ENCODE measurements at places on chromosomes 5 and 9.

DNA sequence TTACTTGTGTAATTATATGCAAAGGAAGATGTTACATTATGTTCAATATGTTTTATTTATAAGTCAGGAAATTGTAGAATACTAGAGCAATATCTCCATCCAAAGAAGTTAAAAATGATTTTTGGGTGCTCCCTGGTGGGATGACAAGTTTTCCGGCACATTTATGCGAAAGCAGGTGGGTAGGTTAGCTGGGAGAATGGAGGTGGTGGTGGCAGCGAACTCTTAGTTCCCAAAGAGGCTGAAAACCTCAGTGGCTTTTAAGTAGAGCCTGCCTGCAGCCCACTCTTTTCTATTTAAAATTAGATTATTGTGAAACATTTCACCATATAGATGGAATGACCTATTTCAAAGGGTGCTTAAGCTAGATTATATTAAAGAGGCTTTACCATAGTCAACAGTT lies 51.8 kb downstream of the ANKRD33B start:
- DNase-seq, result no peak

- DNase-seq, result no peak
Observed at GRCh38 chr5:122741681-122742080, 33.2 kb upstream of the SNX2 start.

GRCh38 chr5:170151097-170151831 lies 45.6 kb downstream of the FOXI1 start:
- no peak for DNase-seq

- DNase-seq, result no peak
Observed at GRCh38 chr5:54387659-54388232, 67.8 kb upstream of the HSPB3 start.

DNA sequence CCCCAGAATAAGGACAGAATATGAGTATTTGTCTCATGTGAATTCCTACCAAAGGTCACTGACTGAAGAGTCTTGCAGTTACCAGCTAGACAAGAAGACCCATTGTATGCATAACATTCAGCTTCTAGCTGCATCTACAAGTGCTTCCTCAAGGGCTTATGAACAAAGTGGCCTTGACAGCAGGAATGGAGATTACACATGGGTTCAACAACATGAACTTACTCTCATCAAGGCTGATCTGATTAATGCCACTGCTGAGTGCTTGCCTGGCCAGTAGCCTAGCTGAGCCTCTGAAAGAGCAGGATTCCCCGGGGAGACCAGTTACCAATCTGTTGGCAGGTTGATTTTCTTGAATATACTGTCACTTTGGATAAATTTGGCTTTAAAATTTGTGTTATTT lies 76.7 kb upstream of the CHD1 start:
- DNase-seq, result no peak

DNA sequence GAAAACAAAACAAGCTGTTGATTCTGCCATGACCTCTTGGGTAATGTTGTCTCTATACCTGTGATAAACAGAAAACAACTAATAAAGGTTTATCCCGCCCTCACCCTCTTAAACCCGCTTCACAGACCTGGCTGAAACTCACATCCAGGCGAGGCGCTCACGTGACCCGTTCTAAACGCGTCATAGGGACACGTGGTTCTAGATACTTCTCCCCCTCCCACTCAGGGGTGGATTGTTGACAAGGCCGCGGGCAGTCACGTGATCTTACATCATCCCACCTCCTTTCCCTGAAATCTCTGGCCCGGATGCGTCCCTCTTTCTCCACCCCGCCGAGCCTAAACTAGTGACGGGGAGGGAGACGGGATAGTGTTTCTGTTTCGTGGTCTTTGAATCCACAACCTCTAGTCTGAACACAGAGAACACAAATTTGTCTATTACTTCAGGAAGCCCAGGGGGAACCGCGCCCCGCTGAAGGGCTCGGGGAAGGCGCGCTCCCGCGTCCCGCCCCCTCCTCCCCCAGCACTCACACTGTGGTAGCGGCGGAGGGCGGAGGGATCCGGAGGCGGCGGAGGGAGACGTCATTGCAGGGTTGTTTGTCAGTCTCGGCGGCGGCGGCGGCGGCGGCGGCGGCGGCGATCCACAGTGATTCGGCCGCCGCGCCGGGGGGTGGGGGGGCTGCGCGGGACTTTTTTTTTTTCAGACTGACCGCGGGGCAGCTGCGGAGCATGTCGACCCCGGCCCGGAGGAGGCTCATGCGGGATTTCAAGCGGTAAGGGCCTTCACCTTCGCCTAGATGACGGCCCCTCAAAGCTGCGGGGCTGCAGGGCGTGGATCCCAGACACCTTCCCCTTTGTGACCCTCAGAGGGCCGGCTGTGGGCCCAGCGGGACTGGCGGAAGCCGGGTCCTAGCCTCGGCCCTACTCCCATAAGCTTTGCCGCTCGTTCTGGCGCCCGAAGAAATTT lies at the start of gene UBE2B:
Gene UBE2B, plus strand, starts transcription at position 699 of the 963 bp plus-strand sequence. Its CDS starts 27 bp downstream, at position 726.
- peak; percentile 100 for DNase-seq

- DNase-seq, result no peak
Observed at GRCh38 chr9:116647515-116647809, 39.6 kb upstream of the TRIM32 start.

GRCh38 chr5:16886366-16886736 lies 49.7 kb downstream of the MYO10 start:
- DNase-seq, result no peak

- peak; percentile 4 for DNase-seq
Observed at GRCh38 chr5:10863763-10864383, 102.8 kb upstream of the DAP start.

DNA sequence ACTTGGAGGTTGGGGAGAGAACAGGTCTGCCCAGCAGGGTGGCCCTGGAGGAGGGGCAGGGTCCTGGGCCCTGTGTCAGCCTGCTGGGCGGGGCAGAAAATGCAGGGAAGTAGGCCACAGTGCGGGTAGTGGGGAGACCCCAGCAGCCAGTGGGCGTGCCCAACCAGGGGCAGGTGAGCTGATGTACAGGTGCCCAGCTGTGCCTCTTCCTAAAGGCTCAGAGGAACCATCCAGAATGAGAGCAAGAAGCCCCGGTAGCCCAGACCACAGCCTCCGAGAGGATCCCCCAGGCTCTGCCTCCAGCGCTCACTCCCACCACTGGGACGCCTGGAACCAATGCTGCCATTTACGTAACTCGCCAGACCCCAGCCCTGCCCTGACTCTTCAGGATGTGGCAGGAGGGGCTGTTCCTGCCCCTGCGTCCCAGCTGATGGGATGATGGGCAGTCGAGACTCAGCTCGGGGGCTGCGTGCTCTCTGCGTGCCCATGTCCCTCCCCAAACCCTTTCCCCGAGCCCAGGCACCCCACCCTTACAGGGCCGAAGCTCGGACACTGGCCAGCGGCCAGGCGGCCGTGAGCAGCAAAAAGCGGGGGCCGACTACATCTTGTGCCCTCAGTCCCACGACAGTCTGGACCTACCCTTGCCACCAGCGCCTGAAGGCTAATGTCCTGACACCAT lies 17.9 kb upstream of the QRFP start:
- DNase-seq, result no peak

DNA sequence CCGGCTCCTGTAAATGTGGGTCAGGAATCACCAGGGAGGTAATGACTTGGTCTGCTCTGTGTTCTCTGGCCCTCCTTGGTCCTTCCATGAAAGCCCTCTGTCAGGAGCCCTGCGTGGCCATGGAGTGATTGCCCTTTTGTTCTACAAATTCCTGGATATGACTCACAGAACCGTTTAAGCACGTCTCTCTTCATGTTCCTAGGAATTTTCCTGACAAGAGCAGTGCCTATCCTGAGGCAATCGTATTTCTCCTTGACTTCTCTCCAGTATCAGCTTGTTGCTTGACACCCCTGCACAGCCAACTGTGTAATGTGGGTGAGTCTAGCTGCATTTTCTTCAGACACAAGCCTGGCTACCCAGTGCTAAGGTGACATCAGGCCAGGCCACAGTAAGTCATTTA lies 274.3 kb upstream of the ZNF462 start:
- DNase-seq, result no peak
